Astrocyte of the spinal cord (primary cell): ENCODE measurements at places on chromosomes 6 and 20.

DNA sequence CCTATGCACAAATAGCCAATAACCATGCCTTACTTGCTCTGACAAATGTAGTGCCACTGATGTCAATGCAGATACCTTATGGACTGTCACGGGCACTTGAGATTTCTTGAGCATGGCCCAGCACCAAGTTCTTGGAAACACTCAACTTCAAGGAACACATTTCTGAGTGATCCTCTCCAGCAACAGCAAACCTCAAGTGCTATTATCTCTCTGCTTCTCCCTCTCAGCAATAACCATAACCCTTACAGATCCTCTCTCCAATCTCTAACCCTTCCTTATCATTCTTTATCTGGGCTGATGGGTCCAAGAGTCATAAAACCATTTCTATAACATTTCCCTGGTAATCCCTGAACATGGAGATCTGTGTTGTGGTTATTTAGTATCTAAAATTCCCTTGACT is 266.9 kb upstream of the STXBP5 start:
- DNase-seq = no peak

DNA sequence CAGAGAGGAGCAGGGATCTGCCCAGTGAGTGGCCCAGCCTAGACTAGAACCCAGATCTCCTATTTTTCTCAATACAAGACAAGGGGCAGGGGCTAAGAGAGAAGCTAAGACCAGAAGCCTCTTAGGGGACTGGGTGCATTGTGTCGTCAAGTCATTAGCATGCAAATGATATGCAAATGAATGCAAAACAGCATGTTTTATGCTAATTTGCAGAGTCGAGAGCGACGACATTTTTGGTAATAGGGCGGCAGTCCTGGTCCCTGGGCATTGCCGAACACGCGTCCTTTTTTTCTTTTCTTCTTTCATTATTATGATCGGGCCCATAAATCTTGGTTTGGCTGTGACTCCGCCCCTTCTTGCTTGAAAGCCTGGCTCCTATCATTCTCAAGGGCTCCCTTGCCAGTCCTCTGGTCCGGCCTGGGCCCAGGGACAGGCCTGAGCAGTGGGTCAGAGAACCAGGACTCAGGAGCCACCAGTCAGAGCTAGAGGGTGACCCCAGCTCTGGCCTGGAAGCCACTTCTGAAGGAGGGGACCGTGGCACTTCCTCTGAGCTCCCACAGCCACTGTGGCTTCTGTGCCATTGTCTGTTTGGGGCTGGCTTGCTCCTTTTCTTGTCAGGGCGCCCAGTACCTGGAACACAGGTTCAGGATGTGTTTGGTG is 32.0 kb upstream of the SCRT2 start:
- no peak for DNase-seq

GRCh38 chr6:1002989-1003388 is 308.9 kb upstream of the FOXQ1 start:
- DNase-seq = no peak

DNA sequence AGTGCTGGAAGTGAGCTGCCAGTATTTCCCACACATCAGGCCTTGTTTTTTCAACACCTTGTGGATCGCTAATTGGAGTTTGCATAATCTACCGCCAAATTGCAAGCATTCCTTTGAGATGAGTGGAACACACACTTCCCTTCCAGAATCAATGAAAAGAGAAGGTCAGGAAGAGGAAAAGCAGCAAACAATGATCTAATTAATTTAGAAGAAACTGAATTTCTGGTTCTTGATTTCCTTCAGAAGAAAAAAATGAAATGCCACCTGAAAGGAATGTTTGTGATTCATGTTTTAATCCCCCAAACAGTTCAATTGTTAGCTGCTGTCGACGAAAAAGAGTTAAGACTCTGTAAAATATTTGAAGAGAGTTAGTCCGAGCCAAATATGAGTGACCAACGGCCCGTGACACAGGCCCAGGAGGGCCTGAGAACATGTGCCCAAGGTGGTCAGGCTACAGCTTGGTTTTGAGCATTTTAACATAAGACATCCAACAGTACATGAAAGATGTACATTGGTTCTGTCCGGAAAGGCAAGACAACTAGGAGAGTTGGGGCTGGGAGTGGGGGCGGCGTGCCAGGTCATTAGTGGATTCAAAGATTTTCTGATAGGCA is 182.3 kb downstream of the MTFR2 start:
- peak; percentile 55 for DNase-seq

DNA sequence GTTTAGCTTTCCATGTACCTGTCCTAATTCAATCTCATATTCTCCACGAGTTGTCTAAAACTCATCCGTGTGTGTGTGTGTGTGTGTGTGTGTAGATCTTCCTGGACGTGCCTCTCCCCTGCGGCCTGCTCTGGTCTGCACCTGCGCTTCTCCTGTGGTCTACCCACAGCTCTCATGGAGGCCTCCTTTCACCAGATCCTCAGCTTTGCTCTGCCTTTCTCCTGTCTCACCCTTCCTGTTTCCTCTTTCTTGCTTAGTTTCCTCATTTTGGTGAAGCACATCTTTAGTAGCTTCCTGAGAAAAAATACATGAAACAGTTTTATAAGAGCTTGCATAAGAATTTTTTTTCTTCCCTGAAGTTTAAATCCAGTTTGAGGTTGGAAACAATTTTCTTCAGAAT is 18.1 kb downstream of the SLX4IP start:
- no peak for DNase-seq

DNA sequence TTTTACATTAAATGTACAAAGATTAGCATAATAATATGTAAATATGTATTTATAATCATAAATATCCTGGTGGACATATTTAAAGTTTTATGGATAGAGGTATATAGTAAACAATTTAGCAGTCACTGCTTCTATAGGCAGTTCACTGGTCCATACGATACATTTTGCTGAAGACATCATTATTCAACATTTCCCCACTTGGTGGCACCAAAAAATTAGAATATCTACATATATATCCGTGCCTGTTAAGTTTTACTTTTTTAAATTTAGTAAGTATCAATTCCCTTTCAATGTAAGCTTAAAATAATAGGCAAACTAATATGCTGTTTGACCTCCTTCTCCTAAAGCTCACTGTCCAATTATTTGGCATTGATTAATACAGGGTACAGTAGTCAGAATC is 64.2 kb downstream of the LMBRD1 start:
- peak; percentile 8 for DNase-seq

DNA sequence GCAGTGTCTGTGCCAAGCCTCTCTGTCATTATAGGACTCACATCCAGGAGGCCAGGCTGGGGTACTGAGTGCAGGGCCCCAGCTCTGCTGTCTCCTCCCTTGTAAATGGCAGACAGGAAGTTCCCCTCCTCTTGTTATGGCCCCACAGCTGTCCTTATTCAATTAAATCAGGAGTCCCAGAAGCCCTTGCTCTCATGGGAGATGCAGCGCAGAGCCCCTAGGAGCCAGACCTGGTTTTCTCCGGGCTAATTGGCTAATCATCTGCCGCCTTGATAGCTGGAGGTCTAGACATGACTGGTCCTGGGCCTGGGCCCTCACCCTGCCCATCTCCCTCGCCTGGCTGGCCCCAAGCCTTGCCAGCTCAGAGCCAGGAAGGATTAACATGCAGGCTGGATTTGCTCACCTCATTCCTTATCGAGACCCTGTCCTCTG is 172.0 kb downstream of the VEGFA start:
- no peak for DNase-seq

DNA sequence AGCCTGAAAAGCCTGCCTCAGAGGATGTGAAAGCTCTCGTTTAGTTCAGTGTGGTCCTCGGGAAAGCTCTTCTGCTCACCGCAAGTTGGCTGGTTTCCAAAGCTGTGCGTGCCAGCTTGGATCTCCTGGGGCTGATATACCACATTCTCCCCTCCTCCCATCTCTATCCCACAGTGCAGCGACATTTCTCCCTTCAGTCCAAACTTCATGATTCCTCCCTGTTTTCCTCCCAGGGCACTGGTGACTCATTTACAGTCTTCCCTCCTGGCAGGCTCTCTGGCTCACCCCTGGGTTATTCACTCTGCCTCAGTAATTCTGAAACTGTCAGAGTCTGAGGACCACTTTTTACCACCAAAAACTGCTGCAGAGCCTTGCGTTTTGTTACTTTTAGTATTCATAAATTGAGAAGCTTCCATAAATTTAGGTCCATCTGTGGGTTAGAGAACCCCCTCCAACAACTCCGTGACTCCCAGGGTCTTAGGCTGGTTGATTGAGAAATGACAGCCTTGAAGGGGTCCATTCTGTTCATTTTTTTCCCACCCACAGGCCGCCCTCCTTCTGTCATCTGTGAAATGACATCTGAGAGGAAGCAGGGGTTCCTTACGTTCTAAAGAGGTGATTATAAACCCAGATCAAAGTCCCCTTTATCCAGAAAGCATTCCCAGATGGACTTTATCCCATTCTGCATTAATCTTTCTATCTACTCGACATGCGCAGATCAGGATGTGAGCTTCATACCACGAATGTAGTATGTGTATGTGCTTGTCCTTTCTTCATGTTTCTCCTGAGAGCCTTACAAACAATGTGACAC is 6.1 kb downstream of the TRIM10 start:
- peak; percentile 47 for DNase-seq

GRCh38 chr6:56292505-56293181 is 45.3 kb upstream of the COL21A1 start:
- peak; percentile 80 for DNase-seq

DNA sequence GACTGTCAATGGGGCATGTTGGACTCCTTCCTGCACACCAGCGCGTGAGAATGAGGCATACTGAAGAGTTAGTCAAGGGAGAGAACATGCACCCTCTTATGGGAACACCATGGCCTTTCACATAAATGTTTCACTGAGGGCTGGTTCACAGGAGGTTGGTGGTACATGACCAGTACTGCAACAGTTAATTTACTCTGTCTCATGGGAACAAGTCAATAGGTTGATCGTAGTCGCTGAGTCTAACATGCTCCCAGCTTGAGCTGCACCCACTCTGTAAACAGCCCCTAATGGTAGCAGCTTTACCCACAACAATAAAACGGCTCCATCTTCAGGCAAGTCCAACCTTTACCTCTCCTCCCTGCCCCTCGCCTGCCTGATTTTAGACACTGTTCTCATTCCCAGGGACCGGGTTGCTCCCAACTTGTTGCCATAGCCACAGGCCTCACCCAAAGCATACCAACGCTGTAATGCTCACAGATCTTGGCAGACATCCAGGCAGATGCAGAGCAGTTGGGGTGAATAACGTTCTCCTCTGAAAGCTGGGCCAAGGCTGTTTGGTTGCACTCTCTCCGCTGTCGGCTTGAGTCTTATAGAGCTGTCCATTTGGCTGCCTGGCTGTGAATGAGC is 111.3 kb downstream of the LY86 start:
- peak; percentile 91 for DNase-seq

DNA sequence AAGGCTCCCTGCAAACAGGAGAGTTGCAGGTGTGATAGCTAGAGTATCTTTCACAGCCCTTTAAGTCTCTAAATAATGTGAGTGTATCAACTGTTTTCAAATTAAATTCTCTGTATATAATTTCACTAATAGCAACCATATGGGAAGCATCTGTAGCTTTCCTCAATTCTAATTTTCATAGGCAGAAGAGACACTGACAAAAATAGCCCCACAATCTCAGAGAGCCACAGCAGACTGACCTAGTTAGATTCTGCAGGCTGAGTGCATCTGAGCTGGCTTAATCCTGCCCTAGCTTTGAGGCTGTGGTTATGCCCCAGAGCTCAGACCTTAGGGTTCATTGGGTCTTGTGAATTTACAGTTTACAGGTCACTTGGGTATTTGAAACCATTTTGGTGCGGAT is 63.9 kb downstream of the MAP7 start:
- DNase-seq = no peak

GRCh38 chr20:11000416-11000815 is 326.6 kb upstream of the JAG1 start:
- DNase-seq = no peak

GRCh38 chr6:43665376-43665775 is 20.5 kb downstream of the RSPH9 start:
- DNase-seq = no peak

GRCh38 chr6:50030777-50031562 is 9.2 kb upstream of the DEFB110 start:
- no peak for DNase-seq

DNA sequence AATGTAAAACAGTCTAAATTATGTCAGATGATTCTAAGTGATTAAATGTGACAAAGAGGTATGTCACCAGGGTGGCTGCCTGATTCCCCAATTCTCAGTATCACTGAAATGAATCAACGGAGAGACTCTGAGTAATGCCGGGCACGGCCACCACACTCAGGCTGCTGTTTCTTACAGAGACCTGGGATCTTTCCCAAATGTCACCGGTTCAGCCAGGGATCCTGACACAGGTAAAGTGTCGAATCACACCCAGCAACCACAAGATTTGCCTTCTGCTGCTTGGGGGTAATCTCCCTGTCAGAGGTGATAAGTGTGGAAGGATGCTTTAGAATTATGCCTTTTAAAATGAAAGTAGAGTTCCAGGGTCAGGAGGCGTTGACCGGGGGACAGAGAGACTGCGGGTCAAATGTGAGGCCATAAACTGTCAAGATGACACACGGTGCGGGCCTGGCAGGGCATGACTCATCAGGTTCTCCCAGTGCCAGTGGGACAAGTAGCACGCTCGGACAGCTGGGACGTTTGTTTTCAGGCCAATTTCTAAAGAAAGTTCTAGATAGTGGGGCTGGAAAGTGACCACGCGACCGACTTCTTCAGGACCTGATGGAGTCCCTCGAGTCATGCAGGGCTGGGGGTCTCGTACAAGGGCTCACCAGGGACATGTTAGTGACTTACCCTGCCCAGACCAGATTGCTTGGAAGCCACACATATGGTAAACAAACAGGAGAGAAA is 48.9 kb downstream of the PRDM1 start:
- DNase-seq = peak; percentile 32

DNA sequence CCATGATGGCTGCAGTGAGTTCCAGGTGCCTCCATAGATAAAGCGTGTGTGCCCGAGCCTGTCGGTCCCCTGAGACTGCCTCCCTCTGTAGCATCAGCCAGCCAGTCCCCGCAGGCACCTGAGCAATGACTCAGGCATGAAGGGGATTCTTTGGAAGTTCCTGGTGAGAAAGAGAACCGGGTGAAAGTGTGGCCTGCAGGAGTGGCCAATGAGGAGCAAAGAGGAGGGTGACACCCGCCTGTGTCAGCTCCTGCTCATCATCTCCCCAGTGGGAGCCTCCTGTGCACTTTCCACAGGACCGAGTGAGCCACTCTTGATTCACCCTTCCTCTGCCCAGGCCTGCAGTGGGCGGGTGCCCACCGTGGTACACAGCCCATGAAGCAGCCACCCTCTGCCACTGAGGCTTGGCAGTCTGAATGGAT is 71.2 kb upstream of the PTPN1 start:
- DNase-seq = peak; percentile 69

DNA sequence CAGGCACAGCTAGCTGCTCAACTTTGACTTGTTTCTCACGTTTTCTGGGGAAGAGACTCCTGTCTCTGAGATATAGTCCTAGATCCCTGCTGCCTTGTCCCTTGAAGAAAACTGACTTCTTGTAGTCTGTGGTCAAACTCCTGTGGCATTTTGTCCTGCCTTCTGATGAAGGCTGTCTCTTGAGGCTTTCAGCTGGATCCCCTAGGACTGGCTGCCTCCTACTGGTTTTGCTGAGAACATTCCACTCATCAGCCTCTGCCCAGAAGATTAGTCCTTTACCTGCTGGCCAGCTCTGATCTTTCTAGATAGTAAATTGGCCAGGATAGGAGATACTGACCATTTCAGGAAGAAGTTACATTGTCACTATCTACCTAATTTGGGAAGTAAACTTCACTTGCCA is 71.9 kb upstream of the CNR1 start:
- no peak for DNase-seq
